GM23248 (cell line): ENCODE measurements at places on chromosomes 5 and 9. TPM values are rescaled to one million over a fixed set of nuclear protein-coding genes. Genes with fewer than 3 reads are reported as not detected.

Gene ANKRD34B
- not detected in 2 replicates for total RNA-seq

DNA sequence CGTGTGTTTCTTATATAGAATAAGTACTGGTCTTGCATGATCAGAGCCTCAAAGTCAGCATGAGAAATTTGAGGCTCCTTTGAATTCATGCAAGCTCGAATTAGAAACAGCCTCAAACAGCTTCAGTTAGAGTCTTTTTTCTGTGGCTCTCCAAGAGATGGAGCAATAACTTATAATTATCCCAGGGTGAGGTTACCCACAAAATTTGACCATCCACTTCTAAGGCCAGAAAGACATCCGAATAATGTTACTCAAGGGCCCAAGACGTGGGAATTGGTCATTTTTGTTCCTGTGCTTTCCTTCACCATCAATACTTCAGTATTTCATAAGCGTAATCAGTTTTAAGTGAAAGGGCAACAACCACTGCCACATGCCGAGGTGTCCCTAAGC is 89.7 kb downstream of the DAPK1 start:
- DNase-seq, result no peak

GRCh38 chr9:8649160-8649559 is 849.6 kb upstream of the DMAC1 start:
- DNase-seq, result no peak

Gene DMRTA1
- total RNA-seq, result 0.11 TPM in 1 of 2 replicates, not detected in the other

DNA sequence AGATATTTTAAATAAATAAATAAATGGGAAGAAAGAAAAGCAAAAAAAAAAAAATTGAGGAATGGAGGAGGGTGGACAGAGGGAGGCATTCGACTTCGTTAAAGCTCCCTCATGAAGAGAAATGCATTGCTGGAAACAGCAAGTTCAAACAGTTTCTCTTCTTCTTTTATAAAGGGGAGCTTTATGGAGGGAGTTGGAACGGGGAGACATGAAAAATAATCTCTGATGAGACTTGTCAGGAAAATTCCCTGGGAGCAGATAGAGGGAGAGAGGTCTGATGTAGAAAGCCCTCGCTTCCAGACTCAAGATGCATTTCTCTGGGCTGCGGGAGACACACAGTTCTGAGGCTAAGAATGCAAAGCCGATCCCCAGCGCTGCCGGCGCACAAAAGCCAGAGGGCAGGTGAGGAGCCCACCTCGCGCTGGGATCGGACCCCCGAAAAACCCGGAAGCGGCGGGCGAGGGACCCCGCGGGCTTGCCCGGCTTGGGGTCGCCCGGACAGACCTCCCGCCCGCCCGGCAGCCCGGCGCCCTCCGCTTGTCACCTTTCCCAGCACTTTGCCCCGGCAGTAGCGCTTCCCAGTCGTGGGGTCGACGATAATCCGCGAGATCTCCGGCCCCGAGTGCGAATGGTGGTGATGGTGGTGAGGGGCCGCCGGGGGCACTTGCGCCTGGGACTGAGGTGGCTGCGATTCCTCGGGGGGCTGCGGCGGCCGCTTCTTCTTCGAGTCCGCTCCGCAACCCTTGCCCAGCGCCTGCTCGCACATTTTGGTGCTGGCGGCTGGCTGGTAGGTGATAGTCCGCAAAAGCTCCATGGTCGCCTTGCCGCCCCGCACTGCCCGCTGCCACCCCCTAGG is 512 bp downstream of the PLK2 start:
- peak; percentile 70 for DNase-seq

GRCh38 chr9:28650327-28650726 is 1077.0 kb upstream of the C9orf72 start:
- DNase-seq, result no peak

Gene SNCB
- not detected in 2 replicates for total RNA-seq

- no peak for DNase-seq
Observed at GRCh38 chr9:3650994-3651622, 125.3 kb upstream of the RFX3 start.

Gene PCDHGB6
- 1.9 and 4.3 TPM in 2 replicates for total RNA-seq

Gene CD74
- 0.25 TPM in 1 of 2 replicates, not detected in the other for total RNA-seq

Gene BNC2
- total RNA-seq, result 18.5 and 18.6 TPM in 2 replicates

- DNase-seq, result peak; percentile 61
Observed at GRCh38 chr9:106862821-106863720, at the start of gene ZNF462. Gene ZNF462 (plus strand): TSS chr9:106863166. CDS start chr9:106923384, 60,218 bp downstream.

DNA sequence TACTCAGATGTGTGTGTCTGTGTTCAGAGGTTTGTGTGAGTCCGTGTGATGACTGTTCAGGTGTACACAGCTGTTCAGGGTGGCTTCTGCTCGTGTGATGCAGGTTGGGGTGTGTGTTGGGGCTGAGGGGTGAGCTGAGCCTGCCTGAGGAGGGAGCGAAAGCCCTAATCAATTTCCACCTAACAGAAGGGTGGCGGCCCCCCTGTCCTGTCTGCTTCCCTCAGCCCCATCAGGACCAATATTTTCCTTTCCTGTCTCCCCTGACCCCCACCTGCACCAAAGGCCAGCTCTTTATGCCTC is 30.2 kb downstream of the LHX2 start:
- DNase-seq, result no peak

DNA sequence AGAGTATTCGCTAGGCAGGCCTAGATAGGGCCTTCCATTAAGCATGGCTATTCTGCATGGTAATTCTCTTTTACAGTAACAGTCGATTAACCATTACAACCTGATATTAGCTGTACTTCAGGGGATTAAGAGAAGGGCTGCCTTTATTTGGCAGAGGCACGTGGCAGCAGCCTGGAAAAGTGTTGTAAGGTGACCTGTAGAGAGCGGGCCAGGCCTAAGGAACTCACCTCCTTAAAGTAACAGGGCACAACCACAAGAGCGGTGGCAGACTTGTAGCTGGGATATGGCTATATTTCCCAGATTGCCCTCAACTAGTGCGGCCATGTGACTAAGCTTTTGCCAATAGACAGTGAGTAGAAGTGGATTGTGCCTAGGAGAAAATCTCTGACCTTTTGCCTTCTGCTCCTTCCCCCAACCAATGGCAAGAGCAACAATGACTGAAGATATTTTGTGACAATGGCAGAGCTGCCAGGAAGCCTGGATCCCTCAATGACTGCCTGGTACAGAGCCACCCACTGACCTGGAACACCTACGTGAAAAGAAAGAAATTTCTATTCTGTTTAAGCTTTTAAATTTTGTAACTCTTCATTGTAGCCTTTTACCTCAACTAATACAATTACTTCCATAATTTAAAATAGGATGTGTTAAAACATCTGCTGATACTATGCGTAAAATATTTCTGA is 18.9 kb upstream of the ANKRD34B start:
- no peak for DNase-seq

DNA sequence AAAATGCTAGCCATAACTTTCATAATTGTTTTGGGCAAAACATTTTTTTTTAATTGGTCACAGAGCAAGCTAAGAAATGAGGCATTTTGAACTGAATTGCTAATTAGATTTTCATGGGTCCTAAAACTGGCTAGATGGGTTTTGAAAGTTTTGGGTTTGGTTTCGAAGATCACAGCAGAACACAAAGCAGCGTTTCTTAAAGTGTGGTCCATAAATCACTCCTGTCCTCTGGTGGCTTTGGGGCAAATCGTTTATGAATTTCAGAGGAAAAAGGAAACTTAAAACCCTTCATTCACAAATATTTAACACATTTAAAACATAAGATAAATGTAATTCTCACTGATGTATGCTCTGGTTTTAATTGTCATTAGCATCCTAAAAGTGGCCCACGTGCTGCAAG is 503.7 kb downstream of the SPATA31D1 start:
- DNase-seq, result no peak

- no peak for DNase-seq
Observed at GRCh38 chr9:77909306-77909705, 122.3 kb downstream of the GNAQ start.

Gene PGM5
- 0.11 TPM in 1 of 2 replicates, not detected in the other for total RNA-seq

Gene CATSPER3
- total RNA-seq, result 0.11 TPM in 1 of 2 replicates, not detected in the other

Gene DNM1
- 11.3 and 12.1 TPM in 2 replicates for total RNA-seq

- DNase-seq, result no peak
Observed at GRCh38 chr5:174376726-174377373, 331.3 kb downstream of the NSG2 start.

DNA sequence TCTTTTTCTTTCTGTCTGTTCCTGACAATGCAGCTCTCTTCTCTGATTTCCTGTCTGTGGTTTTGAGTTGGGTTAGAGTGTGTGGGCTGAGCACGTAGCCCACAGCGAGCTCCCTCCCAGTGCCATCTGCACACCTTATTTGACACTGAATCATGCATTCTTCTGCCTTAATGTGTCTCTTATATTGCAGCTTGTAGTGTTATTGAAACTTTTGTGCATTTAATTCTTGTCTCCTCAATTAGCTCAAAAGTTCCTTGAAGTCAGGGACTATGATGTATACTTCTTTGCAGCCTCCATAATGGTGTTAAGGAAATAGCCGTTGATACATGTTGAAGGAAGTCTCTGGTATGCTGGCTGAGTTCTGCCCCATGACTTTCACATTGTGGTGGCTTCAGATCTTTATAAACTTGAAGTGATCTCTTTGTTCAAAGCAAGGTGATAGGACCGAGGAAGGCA is 576.2 kb upstream of the CLINT1 start:
- DNase-seq, result peak; percentile 58

DNA sequence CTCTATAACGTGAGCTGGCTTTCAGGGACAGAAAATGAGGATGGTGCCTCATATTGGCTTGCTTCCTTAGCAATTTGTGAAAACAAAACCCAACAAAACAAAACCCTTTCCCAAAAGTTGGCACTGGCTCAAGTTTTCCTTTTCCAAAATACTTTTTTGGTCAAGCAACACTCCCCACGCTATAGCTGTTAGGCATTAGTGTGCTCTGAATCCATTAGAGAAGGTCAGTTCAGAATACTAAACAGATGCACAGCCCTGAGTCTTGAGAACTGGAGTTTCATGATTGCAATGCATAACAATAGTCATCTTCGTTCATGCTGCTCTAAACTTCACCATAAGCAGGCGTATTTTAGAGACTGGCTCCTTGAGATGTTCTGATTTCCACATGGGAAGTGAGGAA is 172.0 kb upstream of the KLF9 start:
- peak; percentile 41 for DNase-seq

Gene FBN2
- 63.2 and 70.8 TPM in 2 replicates for total RNA-seq

DNA sequence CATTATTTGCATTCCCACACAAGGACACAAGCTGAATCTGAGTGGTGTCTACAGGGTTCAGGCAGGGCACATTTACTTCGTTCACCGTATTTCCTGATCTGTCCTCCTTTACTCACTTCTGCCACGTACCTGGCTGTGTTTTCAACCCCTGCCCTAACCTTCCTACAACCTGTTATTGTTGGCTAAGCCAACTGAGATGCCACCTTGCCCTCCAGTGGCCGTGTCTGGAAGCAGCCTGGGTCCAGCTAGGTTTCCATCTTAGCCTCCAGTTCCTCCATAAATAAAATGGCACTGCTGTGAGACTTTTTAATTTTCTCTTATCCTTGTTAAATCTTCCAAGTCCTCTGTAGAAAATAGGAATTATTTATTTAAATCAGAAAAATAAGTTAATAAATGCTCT is 64.8 kb downstream of the ATP10B start:
- peak; percentile 10 for DNase-seq

Gene FGF10
- not detected in 2 replicates for total RNA-seq

Gene TRPM6
- total RNA-seq, result not detected in 2 replicates

Gene LHX3
- not detected in 2 replicates for total RNA-seq

GRCh38 chr5:139903450-139903794 is 107.8 kb downstream of the PSD2 start:
- no peak for DNase-seq

DNA sequence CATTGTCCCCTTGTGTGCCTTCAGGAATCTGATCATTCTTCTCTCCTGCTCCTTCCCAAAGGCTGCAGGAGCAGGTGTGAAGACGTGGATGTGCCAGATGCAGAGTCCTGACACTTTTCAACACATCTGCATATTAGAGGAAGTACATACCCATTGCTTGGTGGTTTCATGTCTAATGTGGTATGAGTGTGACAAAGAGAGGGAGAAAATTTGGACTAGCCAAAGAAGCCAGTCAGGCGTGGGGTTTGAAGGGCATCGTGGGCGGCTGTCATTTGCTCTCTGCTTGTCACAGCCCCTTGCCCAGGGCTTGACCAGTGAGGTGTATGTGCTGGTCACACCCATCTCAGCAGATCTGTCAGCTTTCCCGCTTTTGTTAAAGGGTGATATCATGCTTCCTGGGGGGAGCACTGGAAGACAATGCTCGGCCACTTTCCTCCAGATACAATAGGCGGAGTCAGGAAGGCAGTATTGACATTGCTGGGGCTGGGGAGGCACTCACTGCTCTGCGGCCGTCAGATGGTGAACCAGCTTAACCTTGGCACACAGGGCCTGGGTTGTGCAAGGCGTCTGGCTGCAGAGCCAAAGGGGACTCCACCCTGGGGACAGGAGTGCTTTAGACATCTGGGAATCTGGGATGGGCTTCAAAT is 8.6 kb downstream of the TEK start:
- peak; percentile 79 for DNase-seq

DNA sequence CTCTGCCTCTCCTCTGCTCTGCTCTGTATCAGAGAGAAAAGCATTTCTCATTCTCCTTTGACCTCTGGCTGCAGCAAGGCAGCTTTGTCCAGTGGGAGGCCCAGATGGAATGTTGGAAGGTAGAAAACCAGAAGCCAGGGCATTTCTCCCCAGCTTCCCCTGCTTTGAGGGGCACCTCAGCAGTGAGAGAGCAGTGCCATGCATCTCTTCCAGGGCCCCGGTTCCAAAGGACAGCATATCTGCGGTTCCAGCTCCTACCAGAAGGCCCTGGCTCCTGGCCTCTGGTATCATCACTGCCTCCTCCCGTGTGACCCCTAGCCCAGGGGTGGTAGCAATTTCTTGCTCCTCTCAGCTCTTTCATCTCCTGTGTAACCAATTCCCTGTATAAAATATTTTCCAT is 190.8 kb downstream of the SPOCK1 start:
- DNase-seq, result no peak

Gene GPR150
- 1.1 TPM in 1 of 2 replicates, not detected in the other for total RNA-seq

GRCh38 chr9:99105152-99106043 is 485 bp downstream of the TGFBR1 start:
- peak; percentile 91 for DNase-seq

- DNase-seq, result no peak
Observed at GRCh38 chr5:37916525-37916924, 76.7 kb upstream of the GDNF start.

Gene PCDHB9
- total RNA-seq, result 1.5 and 2.5 TPM in 2 replicates

DNA sequence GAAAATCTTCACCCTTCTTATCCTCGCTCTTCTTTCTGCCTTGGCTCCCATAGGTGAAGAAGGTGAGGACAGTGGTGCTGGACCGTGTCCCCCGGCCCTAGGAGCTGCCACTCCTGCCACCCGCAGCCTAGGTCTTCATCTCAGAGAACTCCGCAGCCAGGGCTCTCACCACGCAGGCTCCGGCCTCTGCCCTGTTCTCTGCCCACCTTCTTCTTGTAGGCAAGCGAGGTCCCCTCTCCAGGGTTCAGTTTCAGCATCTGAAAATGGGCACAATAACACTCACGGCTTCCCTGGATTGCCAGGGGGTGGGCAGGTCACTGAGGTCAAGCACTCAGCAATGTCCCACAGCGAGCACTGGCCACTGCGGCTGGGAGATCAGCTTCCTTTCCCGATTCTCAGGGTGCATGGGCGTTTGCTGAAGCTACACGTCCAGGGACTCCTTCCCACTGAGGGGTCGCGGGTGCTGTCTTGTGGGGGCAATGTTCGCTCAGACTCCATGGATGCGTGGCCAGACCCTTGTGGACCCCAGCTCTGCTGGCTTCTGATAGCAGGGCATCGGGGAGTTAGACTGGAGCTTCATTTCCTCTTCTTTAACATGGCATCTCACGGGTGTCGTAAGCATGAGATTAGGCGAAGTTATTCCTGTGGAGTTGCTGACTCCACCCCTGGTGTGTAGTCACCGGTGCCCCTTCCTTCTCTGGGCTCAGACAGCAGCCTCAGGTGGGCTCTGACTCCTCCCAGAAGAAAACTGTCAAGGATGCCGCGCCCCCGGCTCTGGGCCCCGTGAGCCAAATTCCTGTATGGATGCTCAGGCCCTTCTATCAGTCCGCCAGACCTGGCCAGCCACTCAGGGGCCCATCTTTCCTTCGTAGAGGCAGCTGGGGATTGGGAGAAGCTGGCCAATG is 145.1 kb upstream of the IRX2 start:
- no peak for DNase-seq

Gene NOP16
- total RNA-seq, result 13.3 and 15.2 TPM in 2 replicates
